ENCODE measurements at places on chromosomes 3 and 15. TPM values are rescaled to one million over a fixed set of nuclear protein-coding genes. Genes with fewer than 3 reads are reported as not detected.

The PLSCR5 gene
- total RNA-seq: not detected

The NOX5 gene
- 0.31 TPM for total RNA-seq

The TP63 gene
- total RNA-seq: 111 TPM

The CD200 gene
- total RNA-seq: 1.2 TPM

DNA sequence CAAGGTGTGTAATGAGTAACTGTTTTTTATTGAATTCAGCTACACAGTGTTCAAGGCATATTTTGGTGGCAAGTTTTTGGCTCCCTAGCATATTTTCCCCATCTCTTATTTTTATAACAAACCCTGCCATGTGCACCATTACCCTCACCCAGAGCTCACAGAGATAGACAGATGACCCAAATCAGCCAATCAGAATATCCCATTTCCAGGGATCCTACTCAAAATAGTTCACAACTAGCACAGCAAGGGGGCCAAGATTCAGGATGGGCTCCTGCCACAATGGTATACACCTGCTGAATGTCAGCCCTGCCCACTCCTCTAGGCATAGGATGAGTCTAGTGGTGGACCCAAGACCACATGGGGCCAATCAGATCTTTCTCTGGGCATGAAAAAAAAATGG is 78.8 kb upstream of the SETMAR start:
- H3K4me3 ChIP-seq: no peak overlapping the region
- no peaks in the 10 kb centered on the region for H3K4me1 ChIP-seq
- H3K27me3 ChIP-seq: no peaks in the 10 kb centered on the region
- no peaks in the 10 kb centered on the region for H3K36me3 ChIP-seq
- no peak for DNase-seq

- H3K4me3 ChIP-seq: no peak overlapping the region
- no peaks in the 10 kb centered on the region for H3K27me3 ChIP-seq
- H3K27ac ChIP-seq: no peak overlapping the region
- no peak for DNase-seq
Observed at GRCh38 chr3:195823999-195824398, 12.3 kb upstream of the MUC4 start.

The SCAANT1 gene
- total RNA-seq: not detected

DNA sequence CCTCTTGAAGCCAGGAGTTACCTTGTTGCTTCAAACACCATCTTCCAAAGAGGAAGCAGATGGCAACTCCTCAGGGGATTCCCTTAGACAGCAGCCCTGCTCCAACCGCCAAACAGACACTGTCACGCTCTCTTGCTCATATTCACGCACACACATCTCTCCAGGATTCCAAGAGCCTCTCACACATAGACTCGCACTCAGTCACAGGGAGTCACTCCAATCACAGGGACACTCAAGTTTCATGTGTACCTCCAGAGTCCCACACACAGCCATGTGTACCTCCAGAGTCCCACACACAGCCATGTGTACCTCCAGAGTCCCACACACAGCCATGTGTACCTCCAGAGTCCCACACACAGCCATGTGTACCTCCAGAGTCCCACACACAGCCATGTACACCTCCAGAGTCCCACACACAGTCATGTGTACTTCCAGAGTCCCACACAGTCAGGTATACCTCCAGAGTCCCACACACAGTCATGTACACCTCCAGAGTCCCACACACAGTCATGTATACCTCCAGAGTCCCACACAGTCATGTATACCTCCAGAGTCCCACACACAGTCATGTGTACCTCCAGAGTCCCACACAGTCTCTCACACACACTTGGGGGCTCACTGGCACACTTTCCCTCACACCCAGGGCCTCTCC is 6.1 kb downstream of the VWA5B2 start:
- peaks cover 16% of the 10 kb centered on the region for H3K4me1 ChIP-seq
- H3K36me3 ChIP-seq: no peaks in the 10 kb centered on the region
- H3K4me3 ChIP-seq: no peak overlapping the region
- H3K27ac ChIP-seq: no peak overlapping the region
- DNase-seq: no peak

DNA sequence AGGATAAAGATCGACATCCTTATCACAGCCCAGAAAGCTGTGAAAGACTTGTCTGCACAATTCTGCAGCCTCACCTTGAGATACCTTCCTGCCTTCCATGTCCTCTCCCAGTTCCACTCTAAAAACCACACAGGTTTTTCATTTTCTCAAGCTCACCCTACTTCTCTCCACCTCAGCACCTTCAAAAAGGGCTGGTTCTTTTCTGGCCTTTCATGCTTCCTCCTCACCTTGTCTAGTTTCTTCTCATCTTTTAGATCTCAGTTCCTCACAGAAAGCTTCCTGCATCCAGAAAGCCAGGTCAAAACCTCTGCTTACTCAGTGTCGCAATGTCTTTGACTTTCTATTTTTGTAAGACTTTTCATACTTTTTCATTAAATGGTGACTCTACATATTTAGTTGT is 140.2 kb upstream of the STT3B start:
- H3K4me1 ChIP-seq: no peaks in the 10 kb centered on the region
- H3K27ac ChIP-seq: no peak overlapping the region
- H3K4me3 ChIP-seq: no peak overlapping the region
- DNase-seq: no peak

- no peaks in the 10 kb centered on the region for H3K27me3 ChIP-seq
- no peak for DNase-seq
- no peak overlapping the region for H3K27ac ChIP-seq
- H3K36me3 ChIP-seq: peaks cover 40% of the 10 kb centered on the region
- no peaks in the 10 kb centered on the region for H3K4me1 ChIP-seq
- H3K4me3 ChIP-seq: no peak overlapping the region
Observed at GRCh38 chr15:52154896-52155865, 36.0 kb downstream of the GNB5 start.
